ENCODE measurements at places on chromosomes 16 and 17. TPM values are rescaled to one million over a fixed set of nuclear protein-coding genes. Genes with fewer than 3 reads are reported as not detected.

The SRP68 gene
- 70.0 TPM for total RNA-seq

The HSD3B7 gene
- total RNA-seq, result 2.1 TPM

DNA sequence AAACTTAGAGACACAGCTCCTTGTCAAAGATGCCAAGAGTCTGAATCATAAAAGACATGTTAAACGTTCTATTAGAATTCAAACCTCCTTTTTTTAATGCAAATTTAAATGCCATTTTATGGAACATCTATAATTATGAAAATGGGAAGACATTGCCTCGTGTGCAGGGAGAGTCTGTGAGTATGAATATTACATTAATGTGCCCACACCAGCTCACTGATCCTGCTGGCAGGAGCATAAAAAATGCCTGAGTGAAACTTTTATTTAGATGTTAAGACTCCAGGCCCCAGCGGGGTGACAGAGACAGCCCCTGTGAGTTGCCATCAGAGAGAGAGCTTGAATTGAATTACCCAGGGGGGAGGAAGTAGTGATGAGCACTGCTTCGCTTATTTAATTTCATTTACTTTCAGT, 84.8 kb downstream of the SNX11 start:
- no peak for DNase-seq

DNA sequence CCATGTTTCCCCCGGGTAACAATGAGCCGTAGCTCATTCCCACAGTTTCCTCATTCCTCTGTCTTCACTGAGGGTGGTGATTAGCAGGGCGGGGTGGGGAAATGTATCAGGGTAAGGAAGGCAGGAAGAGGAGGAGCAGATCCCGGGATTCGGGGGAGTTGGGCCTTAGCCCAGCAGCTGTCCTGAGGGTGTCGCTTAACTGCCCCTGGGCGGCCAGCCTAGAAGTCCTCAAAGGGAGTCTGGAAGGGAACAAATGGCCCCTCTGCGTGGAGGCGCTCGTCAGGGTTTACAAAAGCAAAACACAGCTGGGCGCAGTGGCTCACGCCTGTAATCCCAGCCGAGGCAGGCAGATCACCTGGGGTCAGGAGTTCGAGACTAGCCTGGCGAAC, 14.3 kb downstream of the MLYCD start:
- no peak for DNase-seq

DNA sequence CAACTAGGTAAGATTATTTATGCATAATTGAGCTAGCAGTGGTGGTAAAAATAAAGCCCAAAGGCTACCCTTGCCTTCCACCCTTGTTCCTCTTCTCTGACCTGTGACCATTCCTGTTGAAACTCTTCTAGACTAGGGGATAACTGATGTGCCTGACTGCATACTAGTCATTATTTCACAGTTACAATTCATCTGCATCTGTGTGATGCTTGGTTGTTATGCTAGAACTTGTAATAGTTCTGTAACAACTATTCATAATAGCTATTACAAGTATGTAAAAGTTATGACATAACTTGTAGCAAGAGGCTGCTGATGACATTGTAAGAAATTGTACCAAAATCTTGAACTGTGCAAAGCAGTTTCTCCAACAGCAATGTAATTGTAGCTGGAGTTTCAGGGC, 2.4 kb upstream of the VAC14 start:
- DNase-seq, result no peak

The GNAO1 gene
- total RNA-seq, result 0.92 TPM

The ABCC11 gene
- not detected for total RNA-seq

DNA sequence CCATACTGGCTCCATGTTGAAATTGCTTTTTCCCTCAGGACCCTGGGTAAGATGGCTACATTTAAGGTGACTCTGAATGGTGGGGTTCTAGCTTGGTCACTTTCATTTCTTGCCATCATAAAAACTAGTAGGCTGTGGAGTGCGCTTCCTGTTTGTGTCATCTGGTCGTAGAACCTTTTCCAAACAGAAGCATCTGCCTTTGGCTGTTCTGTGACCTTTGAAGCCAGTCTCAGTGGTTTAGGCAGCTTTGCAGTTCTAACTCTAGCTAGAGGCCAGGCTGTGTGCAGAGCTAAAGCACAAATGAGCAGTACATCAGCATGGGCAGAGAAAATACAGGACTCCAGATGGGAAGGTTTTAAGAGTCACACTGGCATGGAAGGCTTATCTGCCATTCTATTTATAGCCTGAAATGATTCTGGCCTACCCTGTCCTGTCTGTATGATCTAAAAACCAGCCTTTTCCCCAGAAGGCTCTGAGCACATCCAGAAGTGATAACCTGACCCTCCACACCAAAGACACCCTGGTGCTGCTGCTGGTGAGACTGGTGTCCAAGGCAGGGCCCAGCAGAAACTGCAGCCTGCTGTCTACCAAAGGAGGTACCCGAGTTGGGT, 8.6 kb downstream of the ESRP2 start:
- DNase-seq, result no peak

- DNase-seq, result no peak
Observed at GRCh38 chr17:74445158-74445557, 13.3 kb downstream of the GPRC5C start.

- DNase-seq, result no peak
Observed at GRCh38 chr17:53273126-53273525, 549.6 kb upstream of the KIF2B start.

Data from MG63 (cell line).